ENCODE measurements at places on chromosomes 12 and 14.
A peak's percentile ranks its signal among the peaks of the same experiment; 100 is the strongest.

- DNase-seq, result no peak
Observed at GRCh38 chr12:117359029-117359845, 2.2 kb downstream of the NOS1 start.

GRCh38 chr14:42428996-42429395, 822.3 kb downstream of the LRFN5 start:
- no peak for DNase-seq

DNA sequence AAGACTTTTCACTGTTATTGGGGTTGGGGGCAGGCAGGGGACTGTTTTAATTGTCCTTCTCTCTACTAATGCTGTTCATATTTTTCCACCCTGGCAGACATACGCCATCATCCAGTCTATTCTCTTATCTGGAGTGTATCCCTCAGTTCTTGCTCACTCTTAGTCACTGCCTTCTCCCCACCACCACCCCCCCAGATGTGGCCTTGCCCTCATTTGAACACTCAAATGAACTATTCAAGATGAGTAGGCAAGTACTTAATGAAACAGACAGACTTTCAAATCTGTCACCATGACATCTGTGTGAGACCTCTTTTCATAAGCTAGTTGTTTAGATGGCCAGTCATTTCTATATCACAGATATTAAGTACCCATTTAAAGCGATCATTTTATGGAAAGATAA, 10.1 kb downstream of the NUDT4 start:
- peak; percentile 75 for DNase-seq

GRCh38 chr12:15772405-15773018, 16.7 kb downstream of the EPS8 start:
- no peak for DNase-seq

GRCh38 chr12:49264466-49264872, 413 bp upstream of the TUBA1C start:
- DNase-seq, result peak; percentile 58

GRCh38 chr14:94936901-94937685, 167.2 kb upstream of the GSC start:
- no peak for DNase-seq

DNA sequence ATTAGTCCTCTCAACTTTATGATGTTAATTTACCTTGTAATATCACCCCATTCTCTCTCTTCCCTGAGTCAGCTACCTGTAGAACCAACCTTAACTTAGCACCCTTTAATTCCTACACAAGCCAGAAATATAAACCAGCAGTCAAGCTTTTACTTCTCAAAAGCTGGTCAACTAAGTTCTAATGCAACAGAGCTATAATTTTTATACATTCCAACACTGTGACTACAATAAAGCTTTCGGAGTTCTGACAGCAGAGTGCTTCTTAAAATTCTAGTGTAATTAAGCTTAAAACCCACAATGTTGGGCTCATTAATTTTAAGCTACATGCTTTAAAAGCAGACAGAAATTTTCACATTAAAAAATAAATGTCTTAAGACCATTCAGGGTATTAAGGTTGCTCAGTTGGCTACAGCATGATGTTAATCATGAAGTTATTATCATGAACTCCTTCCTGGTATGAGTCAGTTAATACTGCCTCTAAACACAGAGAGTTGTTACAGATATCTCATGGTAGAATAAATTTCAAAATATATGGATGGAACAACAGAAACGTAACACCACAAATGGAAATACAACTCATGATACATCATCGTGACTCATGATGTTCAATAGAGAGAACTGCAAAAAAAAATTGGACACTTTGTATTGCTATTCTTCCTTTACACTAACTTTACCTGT, 126.7 kb downstream of the EPS8 start:
- DNase-seq, result no peak

- no peak for DNase-seq
Observed at GRCh38 chr12:23631786-23632377, 317.6 kb downstream of the SOX5 start.

DNA sequence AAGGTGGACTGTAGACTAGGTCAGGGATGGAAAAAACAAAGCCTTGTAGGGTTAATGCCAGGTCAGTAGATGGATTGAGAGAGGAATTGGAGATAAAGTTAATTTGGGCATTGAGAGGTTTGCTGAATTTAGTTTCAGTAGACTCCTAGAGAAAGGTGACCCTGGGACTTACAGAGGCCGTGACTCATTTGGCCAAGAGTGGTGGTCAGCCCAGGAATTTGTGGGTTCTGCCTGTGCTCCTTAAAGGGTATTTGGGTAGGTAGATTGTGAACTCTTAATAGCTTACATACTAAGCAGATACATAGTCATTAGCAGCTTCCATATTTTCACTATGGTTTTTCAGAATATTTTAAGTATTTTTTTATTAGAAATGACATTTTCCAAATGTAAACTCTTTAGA, 21.8 kb downstream of the PLEKHA5 start:
- no peak for DNase-seq

GRCh38 chr12:12214635-12215131, 52.2 kb downstream of the LRP6 start:
- DNase-seq, result peak; percentile 9

- DNase-seq, result no peak
Observed at GRCh38 chr14:29092121-29092520, 325.5 kb downstream of the FOXG1 start.

DNA sequence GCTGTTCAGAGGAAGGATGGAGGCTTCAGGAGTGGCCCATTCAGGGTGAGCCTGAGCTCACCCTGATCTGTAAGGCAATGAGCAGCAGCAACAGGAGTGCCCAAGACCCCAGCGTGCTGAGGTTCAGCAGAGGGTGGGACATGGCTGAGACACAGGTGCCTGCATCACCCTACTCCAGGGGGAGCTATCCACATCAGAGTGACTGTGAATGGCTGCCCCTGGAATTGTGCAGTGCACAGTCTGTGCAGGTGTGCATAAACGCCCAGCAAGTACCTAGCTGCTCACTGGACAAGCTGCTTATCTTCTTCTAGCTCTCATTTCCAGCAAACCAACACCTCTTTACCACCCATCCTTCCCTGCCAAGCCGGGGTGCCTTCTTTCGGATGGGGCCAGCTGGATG, 140.6 kb upstream of the PRMT8 start:
- DNase-seq, result no peak

DNA sequence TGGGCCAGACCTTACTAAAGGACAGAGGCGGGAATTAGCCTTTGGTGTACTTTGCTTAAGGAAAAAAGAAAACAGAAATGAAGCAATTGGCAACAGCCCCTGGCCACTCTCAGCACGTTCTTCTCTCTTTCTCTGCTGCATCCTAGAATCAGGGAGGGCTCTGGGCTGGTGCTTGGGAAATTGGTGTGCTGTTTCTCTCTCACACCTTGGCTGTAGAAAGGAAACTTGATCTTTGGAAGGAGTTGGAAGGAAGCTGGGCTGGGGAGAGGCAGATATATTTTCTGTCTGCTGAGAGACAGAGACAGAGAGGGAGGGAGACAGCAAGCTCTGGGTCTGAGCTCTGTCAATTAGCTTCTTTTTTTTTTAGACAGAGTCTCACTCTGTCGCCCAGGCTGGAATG, 27.4 kb downstream of the NOS1 start:
- DNase-seq, result no peak

- DNase-seq, result no peak
Observed at GRCh38 chr14:30291216-30291615, 267.7 kb upstream of the G2E3 start.

DNA sequence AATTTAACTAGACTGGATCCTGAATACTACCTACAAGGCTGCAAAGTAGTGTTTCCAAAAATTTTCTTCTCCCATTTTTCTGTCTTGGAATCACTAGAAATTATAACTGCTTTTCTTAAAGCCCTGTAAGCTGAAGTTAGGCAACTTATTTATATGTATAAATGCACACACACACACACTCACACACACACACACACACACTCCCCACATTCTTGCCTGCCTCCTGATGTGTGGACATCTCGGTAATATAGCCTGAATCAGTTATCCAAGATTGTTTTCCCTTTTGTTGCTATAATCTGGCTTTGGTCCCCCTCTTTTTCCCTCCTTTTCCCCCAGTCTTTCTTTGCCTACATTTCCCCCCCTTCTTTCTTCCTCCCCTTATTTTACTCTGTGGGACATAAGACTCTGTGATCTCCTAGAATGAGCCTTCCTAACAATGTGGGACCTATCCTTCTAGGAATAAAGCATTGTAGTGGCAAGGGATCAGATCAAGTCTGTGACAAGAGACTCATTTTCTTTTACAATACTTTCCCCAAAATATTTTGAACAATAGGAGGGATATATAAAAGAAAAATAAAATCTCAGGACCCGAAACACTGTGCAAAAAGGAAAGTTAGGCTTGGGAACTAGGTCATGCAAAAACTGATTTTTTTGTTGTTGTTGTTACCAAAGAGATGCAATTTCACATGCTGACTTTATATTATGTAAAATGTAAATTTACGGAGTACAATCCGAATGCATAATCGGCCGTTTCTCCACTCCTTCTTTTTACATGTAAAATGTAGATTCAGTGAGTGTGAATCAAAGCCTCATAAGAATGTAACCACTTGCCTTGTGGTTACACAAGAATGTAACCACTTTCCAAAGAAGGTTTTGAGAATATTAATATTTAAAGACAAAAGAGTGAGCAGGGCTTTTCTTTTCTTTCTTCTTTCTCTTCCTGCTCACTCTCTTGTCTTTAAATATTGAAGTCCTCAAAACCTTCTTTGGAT, 26.3 kb upstream of the CD69 start:
- no peak for DNase-seq

- DNase-seq, result no peak
Observed at GRCh38 chr14:75282170-75282554, 3.5 kb downstream of the FOS start.
